ELR (cell line): ENCODE measurements at places on chromosomes 5 and 9.

DNA sequence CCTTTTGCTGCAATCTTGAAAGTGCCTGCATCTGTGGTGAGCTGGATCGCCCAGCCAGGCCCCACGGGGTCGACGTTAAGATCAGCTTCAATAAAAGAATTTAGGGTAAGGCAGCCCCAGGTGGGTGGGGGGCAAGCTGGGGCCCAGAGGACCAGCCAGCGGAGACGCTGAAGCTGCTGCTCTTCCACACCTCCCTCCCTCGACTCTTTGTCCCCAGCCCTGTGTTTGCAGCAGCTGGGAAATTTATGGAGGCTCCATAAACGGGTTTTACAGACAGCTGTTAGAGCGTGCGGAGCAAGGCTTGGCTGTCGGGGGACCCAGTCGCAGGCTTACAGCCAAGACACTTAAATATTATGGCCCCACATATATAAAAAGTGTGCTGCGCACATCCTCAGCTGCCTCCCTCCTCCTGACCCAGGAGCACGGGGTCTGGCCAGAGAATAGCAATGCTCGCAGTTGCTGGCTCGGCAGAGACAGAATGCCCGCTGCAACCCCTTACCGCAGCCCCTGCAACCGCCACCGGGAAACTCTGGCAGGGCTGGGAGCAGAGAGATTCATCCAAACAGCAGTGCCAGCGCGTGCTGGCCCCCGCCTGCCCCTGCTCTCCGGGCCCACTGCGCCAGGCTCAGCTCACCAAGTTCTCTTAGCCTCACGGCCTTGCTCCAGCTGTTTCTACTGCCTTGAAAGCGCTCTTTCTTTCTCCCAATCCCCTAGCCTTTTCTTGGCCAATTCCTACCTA is 28.4 kb upstream of the MVB12B start:
- no peak for DNase-seq

- DNase-seq = no peak
Observed at GRCh38 chr9:84828046-84828445, 158.5 kb downstream of the NTRK2 start.

- DNase-seq = no peak
Observed at GRCh38 chr5:151434570-151435237, 12.7 kb upstream of the SLC36A1 start.

- DNase-seq = peak; percentile 65
Observed at GRCh38 chr5:61167382-61167781, 5.1 kb upstream of the SMIM15 start.

DNA sequence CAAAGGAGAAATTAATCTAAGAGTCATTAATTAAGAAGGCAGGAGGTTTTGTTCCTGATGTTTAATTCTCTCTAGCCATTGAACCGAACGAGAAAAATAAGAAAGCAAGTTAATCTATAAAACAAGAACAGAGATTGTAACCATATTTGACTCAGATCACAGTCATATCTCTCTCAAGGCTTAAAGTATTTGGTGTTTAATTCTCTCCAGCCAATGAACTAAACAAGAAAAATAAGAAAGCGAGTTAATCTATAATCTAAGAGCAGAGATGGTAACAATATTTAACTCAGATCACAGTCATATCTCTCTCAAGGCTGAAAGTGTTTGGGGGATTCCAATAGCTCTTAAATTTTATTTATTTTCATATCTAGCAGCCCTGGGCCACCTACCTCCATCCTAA is 74.4 kb upstream of the SHISAL2B start:
- DNase-seq = no peak

DNA sequence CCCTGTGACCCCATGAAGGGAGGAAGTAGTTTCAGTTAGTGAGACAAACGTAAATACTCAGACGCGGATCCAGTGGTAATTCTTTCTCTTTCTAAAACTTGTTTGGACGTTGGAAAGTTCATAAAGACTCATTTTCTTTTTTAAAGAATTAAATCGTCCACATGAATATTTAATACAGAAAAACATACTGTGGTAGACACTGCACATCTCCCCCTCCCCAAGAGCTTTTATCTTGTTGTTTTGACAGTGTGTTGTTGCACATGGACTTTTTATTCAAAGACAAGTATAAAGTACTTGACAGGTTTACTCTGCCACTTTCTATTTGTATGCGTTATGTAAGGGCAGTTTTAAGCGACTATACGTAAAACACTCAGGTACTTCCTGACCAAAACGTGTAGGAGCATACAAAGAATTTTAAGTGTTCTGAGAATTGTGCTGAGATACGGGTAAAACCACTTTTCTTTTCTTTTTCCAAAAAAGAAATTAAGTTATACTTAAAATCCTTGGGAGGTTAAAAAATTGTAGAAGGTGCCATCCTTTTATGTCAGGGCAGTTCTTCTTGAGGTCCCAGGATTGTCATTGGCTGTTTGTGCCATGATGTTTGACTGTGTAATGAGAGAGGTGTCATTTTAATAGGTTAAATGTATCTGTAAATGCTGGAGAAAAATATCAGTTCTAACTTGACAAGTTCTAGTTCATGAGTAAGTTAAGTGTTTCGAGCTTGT is 1.3 kb downstream of the NIPBL start:
- DNase-seq = peak; percentile 64

DNA sequence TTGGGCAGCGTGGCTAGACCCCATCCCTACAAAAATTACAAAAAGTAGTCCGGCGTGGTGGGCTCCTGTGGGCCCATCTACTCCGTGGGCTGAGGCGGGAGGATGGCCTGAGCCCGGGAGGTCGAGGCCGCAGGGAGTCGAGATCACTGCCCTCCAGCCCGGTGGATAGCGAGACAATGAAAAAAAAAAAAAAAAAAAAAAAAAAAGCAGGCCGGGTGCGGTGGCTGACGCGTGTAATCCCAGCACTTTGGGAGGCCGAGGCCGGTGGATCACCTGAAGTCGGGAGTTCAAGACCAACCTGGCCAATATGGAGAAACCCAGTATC is 110.5 kb upstream of the LPCAT1 start:
- DNase-seq = no peak

DNA sequence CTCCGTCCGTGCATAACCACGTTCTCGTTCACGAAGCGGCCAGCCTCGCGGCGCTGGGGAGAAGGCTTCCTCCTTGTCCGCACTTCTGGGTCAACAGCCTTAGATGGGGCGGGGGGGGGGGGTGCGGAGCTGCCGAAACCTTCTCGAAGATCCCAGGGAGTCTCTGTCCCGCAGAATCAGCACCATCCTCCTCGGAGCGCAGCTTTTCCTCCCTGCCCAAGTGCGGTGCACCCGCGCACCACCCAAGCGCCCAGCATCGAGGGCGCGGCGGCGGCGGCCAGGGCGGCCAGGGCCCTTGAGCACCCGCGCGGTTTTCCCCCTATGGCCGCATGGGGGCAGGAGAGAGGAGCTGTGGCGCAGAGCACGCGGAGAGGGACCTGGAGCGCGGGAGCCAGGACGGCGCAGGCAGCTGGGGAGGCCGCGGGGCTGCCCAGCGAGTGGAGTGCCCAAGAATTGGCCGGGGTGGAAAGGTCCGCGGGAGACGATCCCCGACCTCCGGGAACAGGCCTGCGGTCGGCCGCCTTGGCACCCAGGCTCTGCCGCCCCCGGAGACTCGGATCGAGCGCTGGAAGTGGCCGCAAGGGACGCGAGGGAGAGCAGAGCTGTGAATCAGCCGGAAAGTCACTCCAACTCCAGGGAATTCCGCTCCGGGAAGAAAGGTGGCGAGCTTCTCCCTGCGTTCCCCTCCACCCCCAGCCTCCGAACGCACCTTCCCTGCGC is 43.1 kb downstream of the TMEM174 start:
- DNase-seq = peak; percentile 89
